ENCODE measurements at places on chromosomes 11 and 22. TPM values are rescaled to one million over a fixed set of nuclear protein-coding genes. Genes with fewer than 3 reads are reported as not detected.

DNA sequence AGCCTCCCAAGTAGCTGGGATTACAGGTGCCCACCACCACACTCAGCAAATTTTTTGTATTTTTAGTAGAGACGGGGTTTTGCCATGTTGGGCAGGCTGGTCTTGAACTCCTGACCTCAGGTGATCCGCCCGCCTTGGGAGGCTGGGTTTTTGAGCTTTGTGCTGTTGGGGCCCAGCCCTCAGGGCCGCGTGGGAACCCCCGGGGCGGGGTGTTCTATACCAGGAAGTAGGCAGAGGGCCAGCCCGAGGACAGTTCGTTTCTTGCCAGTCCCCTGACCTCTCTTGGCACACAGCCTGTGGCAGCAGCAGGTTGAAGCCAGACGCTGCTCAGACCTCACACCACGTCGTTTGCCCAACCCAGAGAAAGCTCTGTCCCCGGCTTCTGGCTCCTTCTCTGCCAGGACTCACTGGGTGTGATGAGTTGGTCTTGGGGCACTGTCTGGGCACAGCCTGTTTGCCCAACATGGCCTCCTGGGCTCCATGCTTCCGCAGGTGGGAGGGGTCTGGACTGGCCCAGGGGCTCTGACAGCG, 24.9 kb upstream of the CHKA start:
- H3K27ac ChIP-seq = no peak overlapping the region
- no peak for DNase-seq
- H3K27me3 ChIP-seq = no peaks in the 10 kb centered on the region
- peaks cover 5% of the 10 kb centered on the region for H3K4me1 ChIP-seq
- no peaks in the 10 kb centered on the region for H3K36me3 ChIP-seq
- no peak overlapping the region for H3K4me3 ChIP-seq

- no peaks in the 10 kb centered on the region for H3K27me3 ChIP-seq
- H3K4me1 ChIP-seq = peaks cover 29% of the 10 kb centered on the region
- peak overlapping the region; percentile 75 for H3K4me3 ChIP-seq
- H3K27ac ChIP-seq = peak overlapping the region; percentile 61
Observed at GRCh38 chr11:282171-282570, 4.0 kb downstream of the NLRP6 start.

DNA sequence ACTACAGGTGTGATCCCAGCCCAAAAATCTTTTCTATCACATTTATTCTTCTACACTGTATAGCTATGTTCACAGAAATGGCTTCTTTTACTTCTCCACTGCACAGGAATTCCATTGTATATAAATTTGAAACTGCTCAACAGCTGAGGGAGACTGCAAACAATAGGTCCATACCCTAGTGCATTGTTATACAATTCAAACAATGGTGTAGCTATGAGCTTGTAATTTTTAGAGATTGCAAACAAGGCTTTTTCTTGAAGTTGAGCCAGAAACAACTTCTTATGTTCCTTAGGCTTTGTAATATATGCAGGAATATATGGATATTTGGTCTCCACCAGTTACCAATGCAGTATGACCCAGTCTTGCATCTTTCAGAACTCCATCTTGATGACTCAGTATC, 19.5 kb upstream of the SIK3 start:
- no peaks in the 10 kb centered on the region for H3K4me1 ChIP-seq
- H3K27me3 ChIP-seq = no peaks in the 10 kb centered on the region
- no peak overlapping the region for H3K4me3 ChIP-seq
- H3K36me3 ChIP-seq = no peaks in the 10 kb centered on the region
- no peak overlapping the region for H3K27ac ChIP-seq
- no peak for DNase-seq

- DNase-seq = no peak
- H3K36me3 ChIP-seq = peaks cover 23% of the 10 kb centered on the region
- H3K27me3 ChIP-seq = no peaks in the 10 kb centered on the region
Observed at GRCh38 chr11:34132261-34132965, 27.0 kb downstream of the NAT10 start.

GRCh38 chr11:24653901-24654300, 157.0 kb downstream of the LUZP2 start:
- DNase-seq = no peak
- H3K36me3 ChIP-seq = no peaks in the 10 kb centered on the region
- H3K27ac ChIP-seq = no peak overlapping the region
- no peaks in the 10 kb centered on the region for H3K4me1 ChIP-seq

GRCh38 chr11:61266602-61267001, 25.6 kb downstream of the PGA5 start:
- H3K36me3 ChIP-seq = no peaks in the 10 kb centered on the region
- no peak for DNase-seq
- no peak overlapping the region for H3K4me3 ChIP-seq
- H3K4me1 ChIP-seq = no peaks in the 10 kb centered on the region

GRCh38 chr22:33271390-33272161, 213.4 kb upstream of the SYN3 start:
- no peaks in the 10 kb centered on the region for H3K36me3 ChIP-seq
- H3K4me1 ChIP-seq = no peaks in the 10 kb centered on the region
- H3K27me3 ChIP-seq = no peaks in the 10 kb centered on the region
- DNase-seq = no peak
- H3K27ac ChIP-seq = no peak overlapping the region

GRCh38 chr11:78961937-78962701, 387.5 kb upstream of the NARS2 start:
- H3K27me3 ChIP-seq = no peaks in the 10 kb centered on the region
- no peaks in the 10 kb centered on the region for H3K4me1 ChIP-seq
- no peak overlapping the region for H3K4me3 ChIP-seq
- H3K36me3 ChIP-seq = no peaks in the 10 kb centered on the region
- DNase-seq = no peak

GRCh38 chr11:95877291-95877690, 46.6 kb downstream of the MTMR2 start:
- no peak overlapping the region for H3K27ac ChIP-seq
- H3K4me3 ChIP-seq = no peak overlapping the region
- H3K27me3 ChIP-seq = no peaks in the 10 kb centered on the region
- H3K4me1 ChIP-seq = no peaks in the 10 kb centered on the region
- no peak for DNase-seq

GRCh38 chr22:20970939-20971657, 4.0 kb downstream of the AIFM3 start:
- no peaks in the 10 kb centered on the region for H3K36me3 ChIP-seq
- no peak overlapping the region for H3K27ac ChIP-seq

GRCh38 chr22:36738416-36739020, 35.0 kb upstream of the CACNG2 start:
- H3K4me3 ChIP-seq = no peak overlapping the region
- no peaks in the 10 kb centered on the region for H3K27me3 ChIP-seq
- no peak overlapping the region for H3K27ac ChIP-seq
- H3K4me1 ChIP-seq = no peaks in the 10 kb centered on the region
- no peaks in the 10 kb centered on the region for H3K36me3 ChIP-seq

GRCh38 chr11:57416436-57416835, 10.5 kb downstream of the SLC43A3 start:
- peaks cover 2% of the 10 kb centered on the region for H3K4me1 ChIP-seq
- no peak for DNase-seq
- H3K27ac ChIP-seq = no peak overlapping the region
- H3K4me3 ChIP-seq = no peak overlapping the region
- H3K27me3 ChIP-seq = no peaks in the 10 kb centered on the region
- H3K36me3 ChIP-seq = peaks cover 3% of the 10 kb centered on the region

Gene IL17REL
- not detected for polyA plus RNA-seq

Gene TIGD3
- 0.75 TPM for polyA plus RNA-seq

Gene UBQLNL
- 0.10 TPM for polyA plus RNA-seq

Gene SCUBE1
- polyA plus RNA-seq = not detected

Gene PLA2G6
- 8.3 TPM for polyA plus RNA-seq

Gene TLCD5
- polyA plus RNA-seq = not detected

Gene NNMT
- polyA plus RNA-seq = not detected

Gene LGALS12
- polyA plus RNA-seq = not detected

Data from naive thymus-derived CD4-positive, alpha-beta T cell (primary cell).